NCI-H1105 (cell line): ENCODE measurements at places on chromosomes 1 and 21.

DNA sequence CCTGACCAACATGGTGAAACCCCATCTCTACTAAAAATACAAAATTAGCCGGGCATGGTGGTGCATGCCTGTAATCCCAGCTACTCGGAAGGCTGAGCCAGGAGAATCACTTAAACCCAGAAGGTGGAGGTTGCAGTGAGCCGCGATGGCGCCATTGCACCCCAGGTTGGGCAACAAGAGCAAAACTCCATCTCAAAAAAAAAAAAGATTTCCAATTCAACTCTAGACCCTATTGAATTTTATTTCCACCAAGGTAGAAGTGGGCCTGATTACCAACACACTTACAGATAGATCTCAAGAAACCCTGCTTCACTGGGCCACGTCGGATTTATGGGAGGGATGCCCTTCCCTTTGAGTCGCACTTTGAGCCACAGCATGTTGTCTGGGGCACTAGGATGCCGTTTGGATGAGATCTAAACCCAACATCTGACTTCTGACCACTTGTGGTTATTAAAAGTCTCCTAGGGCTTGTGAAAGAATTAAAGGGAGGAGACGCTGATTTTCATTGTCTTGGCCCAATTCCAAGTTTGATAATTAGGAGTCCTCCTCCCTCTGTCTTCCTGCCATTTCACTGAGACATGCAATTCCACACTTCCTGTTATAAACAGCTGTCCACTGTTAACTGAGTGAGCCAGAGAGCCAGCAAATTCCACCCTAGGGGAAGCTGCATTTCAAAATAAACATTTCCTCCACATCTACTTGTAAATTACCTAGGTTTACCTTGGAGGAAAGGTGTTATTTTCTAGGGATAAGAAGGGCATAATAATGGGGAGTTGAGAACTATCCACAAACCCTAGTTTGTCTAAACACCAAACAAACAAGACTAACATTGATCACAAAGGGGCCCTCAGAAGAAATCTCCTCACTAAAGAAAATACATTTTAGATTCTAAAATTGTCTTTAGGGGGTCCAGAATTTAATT, 5.2 kb upstream of the RERE start:
- peak; percentile 83 for DNase-seq

DNA sequence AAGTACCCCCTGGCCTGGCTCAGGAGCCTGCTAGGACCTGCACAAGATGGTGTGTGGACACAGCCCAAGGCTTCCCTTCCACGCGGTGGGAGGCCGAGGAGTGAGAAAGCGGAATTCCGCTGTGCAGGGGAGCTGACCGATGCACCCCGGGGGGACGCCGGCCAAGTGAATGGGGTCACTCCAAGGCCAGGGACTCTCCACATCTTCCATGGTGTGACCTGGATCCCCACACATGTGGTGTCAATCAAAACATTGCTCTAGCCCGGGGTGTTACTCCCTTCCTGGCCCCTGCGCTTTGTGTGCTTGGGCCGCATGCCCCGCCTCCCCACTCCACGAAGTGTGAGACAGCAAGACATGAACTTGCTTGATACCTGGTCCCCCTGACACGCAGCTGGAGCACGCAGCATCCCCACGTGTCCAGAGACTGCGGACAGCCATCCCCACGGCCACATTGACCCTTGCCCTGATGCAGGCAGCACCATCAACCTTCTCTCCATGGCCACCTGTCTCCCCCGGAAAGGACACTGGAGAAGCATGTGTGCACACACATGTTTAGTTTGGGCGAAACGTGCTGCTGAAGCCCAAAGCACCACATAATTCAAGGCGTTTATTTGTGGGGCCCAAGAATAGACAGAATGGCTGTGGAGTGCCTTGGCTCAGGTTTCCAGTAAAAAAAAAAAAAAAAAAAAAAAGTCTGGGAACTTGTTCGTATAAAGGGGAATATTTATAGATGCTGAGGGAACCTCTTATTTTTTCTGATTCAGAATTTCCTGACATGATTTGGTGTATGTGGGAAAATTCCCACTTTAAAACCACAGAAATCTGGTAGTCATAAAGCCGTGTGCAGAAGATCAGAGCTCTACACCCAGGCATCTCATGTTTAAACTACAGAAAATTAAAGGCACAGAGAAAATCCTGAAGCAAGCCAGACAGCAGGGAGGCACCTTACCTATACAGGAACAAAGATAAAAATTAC, 171.7 kb downstream of the HUNK start:
- DNase-seq: no peak

DNA sequence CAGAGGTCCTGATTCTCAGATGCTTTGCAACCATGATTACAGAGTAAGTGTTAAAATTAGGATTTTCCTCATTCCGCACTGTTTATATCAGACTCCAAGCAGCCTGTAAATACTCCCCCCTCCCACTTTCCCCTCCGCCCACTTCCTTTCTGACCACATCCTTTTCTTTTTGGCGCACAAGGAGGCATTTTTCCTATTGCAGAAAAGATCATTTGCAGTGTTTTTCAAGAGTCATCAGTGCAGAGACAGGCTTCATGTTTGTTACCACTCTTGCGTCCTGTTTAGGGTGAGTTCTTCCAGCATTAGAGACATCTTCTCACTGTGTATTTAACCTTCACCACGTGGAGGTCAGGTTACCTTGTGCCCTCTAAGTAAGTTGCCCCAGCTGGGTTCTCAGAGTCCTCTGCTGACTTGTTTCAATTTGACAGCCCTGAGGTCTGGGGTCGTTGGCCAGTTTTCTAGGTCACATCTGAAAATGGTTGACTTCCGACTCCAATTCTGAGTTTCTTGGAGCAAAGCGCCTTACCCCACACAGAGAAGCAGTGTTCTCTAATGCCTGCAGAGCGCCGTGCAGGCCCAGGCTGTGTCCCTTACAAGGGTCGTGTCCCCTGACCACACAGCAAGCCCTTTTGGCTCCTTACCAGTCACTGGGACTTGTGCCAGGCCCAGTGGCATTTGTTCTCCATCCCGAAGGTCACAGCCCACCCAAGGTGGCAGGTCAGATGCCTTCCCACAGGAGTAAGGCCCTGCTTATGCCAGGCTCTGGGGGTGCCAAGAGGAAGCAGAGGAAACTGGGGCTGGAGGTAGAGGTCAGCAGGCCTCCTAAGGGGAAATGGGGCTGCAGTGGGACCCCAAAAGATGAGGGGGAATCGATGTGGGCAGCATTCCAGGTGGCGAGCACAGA, 85.6 kb downstream of the FAM78B start:
- no peak for DNase-seq

- DNase-seq: peak; percentile 72
These were observed 137.8 kb downstream of the RWDD3 start for GRCh38 chr1:95371666-95372282.

GRCh38 chr1:66539491-66539890, 5.5 kb downstream of the SGIP1 start:
- no peak for DNase-seq

DNA sequence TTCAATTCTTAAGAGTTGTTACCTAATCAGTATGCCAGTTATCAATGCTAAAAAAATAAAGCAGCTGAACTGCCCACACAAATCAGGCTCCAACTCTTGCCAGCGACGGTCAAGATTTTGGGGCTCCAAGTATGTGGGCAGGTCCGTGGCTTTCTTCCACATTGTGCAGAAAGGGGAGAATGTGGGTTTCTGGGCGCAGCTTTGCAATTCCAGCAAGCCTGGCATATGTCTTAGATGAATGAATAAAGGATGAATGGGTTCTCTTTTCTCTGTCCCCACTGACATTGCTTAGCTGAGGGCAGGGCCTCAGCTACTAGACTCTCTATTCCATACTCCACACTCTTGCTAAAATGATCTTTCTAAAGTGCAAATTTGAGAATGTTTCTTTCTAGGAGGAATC, 42.4 kb downstream of the NENF start:
- DNase-seq: no peak

DNA sequence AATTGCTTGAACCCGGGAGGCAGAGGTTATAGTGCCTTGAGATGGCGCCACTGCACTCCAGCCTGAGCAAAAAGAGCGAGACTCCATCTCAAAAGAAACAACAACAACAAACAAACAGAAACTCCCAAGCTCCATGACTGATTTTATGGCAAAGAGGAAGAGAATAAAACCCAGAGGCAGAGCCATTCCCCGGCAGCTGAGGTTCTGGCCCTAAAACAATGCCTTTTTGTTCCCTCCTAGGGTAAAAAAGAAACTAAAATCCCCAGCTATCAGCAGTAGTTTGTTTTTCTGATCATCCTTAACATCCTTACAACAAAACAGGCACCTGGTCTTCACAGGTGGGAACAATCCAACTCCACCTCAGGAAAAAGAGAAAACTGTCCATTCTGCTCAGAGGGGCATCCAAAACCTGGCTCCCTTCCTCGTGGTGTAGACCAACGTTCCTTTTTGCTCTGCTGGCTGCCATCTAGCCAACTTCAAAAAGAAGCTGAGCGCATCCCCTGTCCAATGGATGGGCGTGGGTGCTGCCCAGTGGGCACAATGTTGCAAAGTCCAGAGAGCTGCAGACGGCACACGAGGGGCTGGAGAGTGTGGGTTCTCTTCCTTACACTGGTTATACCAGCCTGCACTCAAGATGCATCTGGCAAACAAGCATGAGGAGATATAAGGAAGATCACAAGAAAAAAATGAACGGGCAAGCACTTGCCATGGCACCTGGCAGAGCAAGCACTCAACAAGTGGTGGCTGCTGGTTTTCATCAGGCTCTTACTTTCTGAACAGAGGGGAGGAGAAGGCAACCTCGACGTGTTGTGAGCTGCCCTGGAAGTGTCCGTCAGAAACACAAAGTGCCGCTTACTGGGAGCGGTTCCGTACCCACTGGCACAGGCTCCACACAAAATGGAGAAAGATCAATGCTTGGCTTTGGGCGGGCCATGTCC, 54.7 kb downstream of the SLC66A1 start:
- no peak for DNase-seq

DNA sequence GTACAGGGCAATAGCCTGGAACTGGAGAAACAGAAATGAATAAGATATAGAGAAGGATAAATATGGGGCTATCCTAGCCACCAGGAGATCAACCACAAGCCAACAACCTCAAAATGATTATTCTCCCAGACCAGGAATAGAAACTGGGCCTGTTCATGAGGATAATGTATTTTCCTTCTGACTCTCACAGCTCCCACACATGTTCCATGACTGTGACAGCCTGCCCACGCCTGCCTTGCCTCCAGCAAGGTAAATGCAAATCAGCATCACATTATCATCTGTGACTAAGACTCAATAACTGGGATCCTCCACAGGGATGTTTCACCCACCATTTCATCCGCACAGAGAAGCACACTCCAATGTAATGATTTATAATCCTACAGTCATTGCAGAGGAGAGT, 3.3 kb downstream of the ENSA start:
- no peak for DNase-seq

DNA sequence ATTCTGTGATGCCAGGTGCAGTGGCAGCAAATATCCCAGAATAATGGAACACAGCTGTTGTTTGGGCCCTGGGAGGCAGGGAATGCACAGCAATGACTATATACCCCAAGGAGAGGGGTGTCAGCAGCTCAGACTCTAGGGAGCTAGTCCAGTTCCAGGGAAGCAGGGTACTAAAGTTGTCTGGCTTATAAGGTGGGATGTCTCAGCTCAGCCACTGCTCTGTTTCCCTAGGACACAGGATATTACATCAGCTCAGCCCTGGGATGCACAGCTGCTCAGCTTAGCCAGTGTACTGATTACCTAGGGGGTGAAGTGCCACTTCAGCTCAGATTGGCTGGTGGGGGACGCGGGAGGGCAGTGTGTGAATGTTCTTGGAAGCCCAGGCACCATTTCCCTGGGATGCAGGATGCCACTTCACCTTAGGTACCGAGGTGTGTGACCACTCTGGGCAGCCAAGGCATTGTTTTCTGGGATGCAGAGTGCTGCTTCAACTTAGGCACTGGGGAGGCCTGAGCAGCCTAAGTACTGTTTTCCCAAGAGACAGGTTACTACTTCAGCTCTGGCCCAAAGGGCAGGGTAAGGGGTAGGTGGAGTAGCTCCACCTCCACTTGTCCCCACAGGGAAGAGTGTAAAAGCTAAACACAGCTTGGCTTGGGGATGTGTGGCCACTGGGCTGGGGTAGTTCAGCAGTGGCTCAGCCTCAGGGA, 59.4 kb downstream of the DIPK1A start:
- no peak for DNase-seq

DNA sequence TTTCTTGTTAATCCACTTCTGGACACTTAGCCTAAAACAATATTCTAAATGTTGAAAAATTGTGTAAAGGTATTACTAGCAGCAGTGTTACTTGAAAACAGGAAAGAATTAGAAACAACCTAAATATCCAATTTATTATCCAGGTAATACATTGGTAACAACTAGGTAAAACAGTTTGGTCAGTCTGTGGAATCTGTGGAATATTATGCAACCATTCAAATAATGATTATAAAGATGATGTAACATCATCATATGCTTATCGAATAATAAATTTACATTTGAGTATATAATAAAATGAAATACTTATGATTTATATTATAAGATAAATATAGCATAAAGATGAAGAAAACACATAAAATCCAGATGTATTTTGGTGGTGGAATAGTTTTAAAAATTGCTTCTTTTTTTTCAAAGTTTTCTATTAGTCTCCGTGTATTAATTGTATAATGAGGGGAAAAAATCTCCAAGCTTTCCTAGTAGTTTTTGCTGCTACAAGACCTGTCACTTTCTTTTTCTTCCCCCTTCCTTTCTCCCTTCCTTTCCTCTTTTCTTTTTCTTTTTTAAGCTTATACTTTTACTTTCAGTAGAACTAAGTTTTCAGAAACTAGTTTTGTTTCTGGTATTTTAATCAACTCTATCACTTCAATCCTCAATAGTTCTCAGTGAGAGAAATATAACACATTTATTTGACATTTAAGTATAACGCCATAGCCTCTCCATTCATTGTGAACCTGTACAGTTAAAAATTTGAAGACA, 197.8 kb upstream of the HMCN1 start:
- no peak for DNase-seq

DNA sequence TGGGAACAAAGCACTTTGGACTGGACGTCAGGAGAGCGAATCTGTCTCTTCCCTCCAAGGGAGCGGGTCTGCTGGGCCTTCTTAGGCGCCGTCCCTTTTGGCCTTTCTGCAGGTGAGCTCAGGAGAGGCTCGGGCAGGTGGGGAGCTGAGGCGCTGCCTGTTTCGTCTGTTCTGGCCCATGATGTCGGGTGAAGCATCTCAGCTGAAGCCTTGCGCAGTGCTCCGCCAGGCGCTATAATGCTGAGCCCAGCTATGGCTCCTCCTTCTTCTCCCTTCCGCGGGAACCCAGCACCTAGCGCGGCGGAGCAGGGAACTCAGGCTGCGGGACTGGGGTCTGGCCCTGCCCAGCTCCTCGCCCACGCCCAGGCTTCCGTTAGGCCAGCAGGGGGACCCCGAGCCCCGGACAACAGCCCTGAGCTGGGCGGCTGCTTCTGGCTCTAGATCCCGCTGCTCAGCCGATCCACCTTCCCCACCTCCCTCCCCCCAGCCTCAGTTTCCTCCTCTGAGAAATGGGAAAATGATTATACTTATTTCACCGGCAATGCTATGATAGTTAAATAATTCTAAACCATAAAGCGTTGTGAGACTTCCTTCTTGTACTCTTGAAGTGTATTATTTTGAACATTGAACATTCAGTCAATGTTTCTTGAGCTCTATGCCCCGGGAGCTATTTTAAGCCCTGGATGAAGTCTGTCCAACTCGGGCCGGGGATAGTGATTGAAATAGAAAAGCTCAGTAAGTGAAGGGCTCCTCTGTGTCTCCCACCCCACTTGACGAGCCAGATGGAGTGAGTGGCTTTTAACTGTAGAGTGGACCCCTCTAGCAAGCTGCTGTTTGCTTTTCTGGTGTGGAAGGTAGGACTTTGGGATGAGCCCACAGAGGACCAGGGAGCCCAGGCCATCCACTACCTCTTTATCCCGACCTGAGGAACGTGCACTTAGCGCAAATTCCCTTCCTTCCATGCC, 9.6 kb upstream of the ADORA1 start:
- no peak for DNase-seq

- no peak for DNase-seq
These were observed 46.5 kb downstream of the ZNHIT6 start for GRCh38 chr1:85661767-85662166.

GRCh38 chr1:44407430-44408211, 2.6 kb downstream of the RNF220 start:
- no peak for DNase-seq
